Stimulated activated CD4-positive, alpha-beta T cell treated with anti-CD3 and anti-CD28 coated beads, Interleukin-4, amount 100 ng/mL, for 1 hour (primary cell): ENCODE measurements at places on chromosomes 2 and 18.
A peak's percentile ranks its signal among the peaks of the same experiment; 100 is the strongest.

GRCh38 chr18:24530630-24531111 lies 70.2 kb downstream of the HRH4 start:
- no peak for DNase-seq

DNA sequence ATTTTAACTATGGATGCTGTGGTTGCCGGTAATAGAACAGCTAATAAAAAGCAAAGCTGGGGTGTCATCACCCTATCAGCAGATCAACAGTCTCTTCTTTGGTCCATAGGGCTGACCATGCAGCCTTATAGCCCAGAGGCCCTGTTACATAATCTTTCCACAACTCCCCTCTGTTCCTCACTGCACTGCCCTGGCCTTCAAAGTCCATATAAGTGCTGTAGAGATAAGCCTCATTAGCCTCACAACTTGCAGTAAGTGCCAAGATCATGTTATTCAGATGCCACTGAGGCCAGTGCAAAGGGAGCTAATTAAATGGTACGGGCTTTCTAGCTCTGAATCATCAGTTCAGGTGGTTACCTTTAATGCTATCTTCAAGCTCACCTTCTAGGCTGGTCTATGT lies 89.7 kb upstream of the CXCR4 start:
- no peak for DNase-seq

- peak; percentile 60 for DNase-seq
Measured at GRCh38 chr18:59900222-59901128, 679 bp downstream of the PMAIP1 start.

- DNase-seq: no peak
Measured at GRCh38 chr2:46970334-46971288, 55.0 kb upstream of the MCFD2 start.

- no peak for DNase-seq
Measured at GRCh38 chr2:203280428-203281064, 41.7 kb downstream of the CYP20A1 start.

DNA sequence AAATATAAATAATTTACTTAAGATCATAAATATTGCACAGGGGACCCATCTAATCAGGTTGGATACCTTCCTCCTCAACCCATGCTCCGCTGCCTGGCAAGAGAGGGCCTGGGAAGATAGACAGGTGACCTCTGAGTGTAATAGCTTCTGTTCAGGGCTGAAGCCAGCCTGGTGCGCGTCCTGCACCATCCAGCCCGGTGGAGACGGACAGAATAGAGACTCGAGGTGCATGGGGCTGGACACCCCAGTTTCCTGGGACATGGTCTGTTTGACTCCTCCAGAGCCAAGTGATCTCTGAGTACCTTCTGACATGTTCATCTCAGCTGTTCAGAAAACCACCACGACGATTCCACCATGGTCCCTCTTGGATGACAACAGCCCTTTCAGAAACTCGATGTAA lies 209.3 kb upstream of the MYT1L start:
- DNase-seq: no peak

DNA sequence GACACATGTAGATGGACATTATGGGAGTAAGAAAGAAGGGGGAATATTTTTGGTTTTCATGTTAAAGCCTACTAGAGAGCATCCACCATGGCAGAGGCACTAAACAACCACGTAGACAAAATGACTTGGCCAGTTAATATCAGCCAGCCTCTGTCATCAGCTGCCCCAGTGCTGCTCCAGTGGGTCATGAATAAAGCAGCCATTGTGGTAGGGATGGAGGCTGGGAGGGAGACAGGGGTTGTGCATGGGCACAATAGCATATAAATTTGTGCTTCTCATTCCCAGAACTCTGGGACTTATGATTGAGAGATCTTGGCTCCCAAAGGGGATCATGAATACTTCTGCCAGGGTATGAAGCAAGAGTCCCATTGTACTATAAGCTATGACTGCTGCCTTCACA lies 31.1 kb upstream of the CXCR4 start:
- no peak for DNase-seq

GRCh38 chr2:207253666-207254345 lies 88.1 kb upstream of the KLF7 start:
- no peak for DNase-seq

GRCh38 chr2:128486640-128487375 lies 168.1 kb upstream of the HS6ST1 start:
- no peak for DNase-seq

- no peak for DNase-seq
Measured at GRCh38 chr2:113275556-113276215, 3.0 kb downstream of the PAX8 start.

GRCh38 chr18:44686156-44686555 lies 5.5 kb downstream of the SETBP1 start:
- DNase-seq: no peak

- DNase-seq: no peak
Measured at GRCh38 chr18:36693931-36694620, 134.7 kb downstream of the TPGS2 start.

GRCh38 chr18:10190564-10190963 lies 263.9 kb upstream of the APCDD1 start:
- no peak for DNase-seq

DNA sequence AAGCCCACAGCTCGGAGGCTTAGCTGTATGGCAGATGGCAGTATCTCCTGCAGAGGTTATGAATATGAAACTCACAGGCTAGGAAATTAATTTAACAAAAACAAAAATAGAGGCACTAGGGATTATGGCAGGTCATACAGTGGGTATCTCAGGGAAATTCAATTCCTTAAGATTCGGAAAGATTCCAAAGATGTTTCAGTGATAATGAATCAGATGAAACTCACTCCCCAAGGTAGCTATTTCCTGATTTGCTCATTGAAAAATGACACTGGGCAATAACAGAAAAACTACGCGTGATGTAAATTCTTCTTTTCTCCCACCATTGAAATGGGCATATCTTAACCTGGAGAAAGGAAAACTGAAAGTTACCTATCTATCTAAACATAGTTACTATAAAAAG lies 414.1 kb downstream of the STK39 start:
- no peak for DNase-seq
